ENCODE measurements at places on chromosomes 3 and 15.

- no peak for DNase-seq
Measured at GRCh38 chr15:77052556-77052955, 18.4 kb downstream of the TSPAN3 start.

GRCh38 chr3:171306631-171307030, 153.6 kb downstream of the TNIK start:
- no peak for DNase-seq

- no peak for DNase-seq
Measured at GRCh38 chr3:181718369-181718768, 6.6 kb downstream of the SOX2 start.

DNA sequence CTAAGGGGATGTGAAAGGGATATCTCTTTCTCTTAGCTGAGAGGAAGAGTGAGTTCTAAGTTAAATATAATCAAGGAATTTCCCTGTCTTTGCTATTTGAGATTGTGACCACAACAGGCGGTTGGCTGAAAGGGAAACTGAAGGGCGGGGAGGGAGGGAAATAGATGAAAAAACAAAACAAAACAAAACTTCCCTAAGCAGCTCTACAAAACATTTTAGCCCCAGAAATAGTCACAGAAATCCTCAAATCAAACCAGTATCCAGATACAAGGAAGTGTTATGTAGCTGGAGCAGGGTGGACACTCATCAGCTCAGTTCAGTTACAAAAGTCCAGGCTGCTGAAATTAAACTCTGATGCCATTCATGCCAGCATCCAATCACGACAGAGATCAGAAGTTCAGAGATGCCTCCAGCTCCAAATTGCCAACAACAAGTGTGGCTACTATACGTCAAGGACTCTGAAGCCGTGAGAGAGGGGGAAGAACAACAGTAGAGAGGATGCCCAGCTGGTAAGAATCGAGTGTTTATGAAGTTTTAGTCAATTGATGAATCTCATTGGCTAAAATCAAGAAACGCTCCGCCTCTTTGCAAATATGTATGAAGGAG, 319 bp upstream of the TP63 start:
- no peak for DNase-seq

GRCh38 chr15:48880070-48880634, 2.2 kb downstream of the EID1 start:
- no peak for DNase-seq

All from stimulated activated CD8-positive, alpha-beta memory T cell treated with anti-CD3 and anti-CD28 coated beads, Interleukin-2, amount 100 ng/mL, for 48 hours (primary cell).